Lung (tissue), 17 donors: ENCODE measurements at places on chromosomes 3 and 15. TPM values are rescaled to one million over a fixed set of nuclear protein-coding genes. Genes with fewer than 3 reads are reported as not detected.

ARHGEF26 gene
- 45.5 TPM for total RNA-seq

GRCh38 chr3:193772422-193772763 is 179.4 kb downstream of the OPA1 start:
- H3K4me3 ChIP-seq: no peak overlapping the region
- H3K27ac ChIP-seq: no peak overlapping the region
- H3K27me3 ChIP-seq: no peaks in the 10 kb centered on the region

DNA sequence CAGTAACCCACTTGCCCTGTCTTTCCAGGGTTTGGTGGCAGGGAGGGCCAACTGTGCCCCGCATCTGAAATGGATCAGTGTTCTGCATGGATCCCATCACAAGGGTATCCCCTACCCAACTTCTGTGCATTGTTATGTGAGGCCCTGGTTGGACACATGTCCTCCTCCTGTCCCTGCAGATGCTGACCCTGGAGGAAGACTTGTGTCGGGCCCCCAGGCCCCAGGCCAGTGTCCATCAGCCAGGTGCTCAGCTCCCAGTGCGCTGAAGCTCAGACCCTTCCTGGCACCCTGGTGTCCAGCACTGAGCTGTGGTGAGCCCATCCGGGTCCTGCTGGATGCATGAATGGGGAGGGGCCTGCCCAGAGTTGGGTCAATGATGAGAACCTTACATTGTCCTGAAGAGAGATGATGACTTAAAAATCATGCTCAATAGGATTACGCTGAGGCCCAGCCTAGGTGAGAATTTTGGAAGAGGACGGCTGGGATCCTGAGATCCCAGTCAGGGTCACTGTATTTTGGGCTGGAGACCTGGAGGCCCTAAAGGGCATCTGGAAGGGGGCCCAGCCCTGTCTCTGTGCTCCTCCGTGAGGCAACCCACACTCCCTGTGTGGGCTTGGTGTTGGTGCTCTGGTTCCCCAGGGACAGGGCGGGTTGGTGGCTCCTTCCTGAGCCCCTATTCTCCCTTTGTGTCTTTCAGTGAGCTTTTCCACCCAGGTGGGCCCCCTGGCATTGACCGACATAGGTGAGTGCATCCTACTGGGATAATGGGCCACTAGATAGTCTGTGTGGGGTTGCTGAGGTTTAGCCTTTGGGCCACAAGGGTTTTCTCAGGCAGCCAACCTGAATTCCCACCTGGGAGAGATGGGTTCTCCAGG is 199.1 kb downstream of the UBE3A start:
- H3K4me1 ChIP-seq: no peaks in the 10 kb centered on the region
- DNase-seq: peak; percentile 6
- no peaks in the 10 kb centered on the region for H3K27me3 ChIP-seq

GRCh38 chr3:16550305-16550675 is 36.8 kb upstream of the RFTN1 start:
- no peaks in the 10 kb centered on the region for H3K27me3 ChIP-seq
- no peak overlapping the region for H3K27ac ChIP-seq
- H3K4me3 ChIP-seq: no peak overlapping the region
- DNase-seq: no peak
- H3K36me3 ChIP-seq: no peaks in the 10 kb centered on the region

DNA sequence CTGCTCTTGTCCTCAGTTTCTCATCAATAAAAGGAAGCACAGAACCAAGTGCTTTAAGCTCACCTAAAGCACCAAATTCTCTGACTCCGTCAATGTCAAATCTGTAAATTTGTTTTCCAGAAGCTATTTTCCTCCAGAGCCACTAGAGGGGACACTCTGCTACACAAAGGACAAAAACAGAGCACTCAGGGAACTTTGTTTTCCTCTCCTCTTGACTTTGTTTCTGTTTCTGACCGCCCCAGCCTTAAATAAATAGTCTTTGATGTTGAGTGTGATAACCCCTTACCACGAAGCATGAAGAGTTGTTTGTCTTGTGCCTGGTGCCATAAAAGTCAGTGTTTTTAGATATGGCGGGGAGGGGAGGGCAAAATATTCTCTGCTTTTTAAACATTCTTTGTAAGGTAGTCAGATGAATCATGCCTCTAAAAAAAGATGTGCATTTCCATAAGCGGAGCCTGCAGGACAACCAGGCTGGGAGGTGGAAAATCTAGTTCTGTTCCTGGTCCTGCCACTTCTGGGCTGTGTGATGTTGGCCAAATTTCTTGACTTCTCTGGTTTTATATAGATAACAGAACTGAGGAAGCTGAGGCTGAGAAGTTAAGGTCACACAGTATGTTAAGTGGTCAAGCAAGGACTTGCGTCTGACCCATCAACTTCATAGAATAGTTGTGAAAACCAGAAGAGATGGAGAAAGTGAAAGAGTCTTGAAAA is 7.3 kb upstream of the ZBTB38 start:
- peak; percentile 89 for DNase-seq
- H3K36me3 ChIP-seq: no peaks in the 10 kb centered on the region
- H3K27ac ChIP-seq: peak overlapping the region; percentile 61
- H3K27me3 ChIP-seq: no peaks in the 10 kb centered on the region

GRCh38 chr3:115862099-115862498 is 238.8 kb downstream of the GAP43 start:
- no peaks in the 10 kb centered on the region for H3K36me3 ChIP-seq
- H3K4me1 ChIP-seq: no peaks in the 10 kb centered on the region
- no peak for DNase-seq

GRCh38 chr3:100073714-100074307 is 40.5 kb downstream of the FILIP1L start:
- H3K4me1 ChIP-seq: peaks cover 12% of the 10 kb centered on the region
- no peaks in the 10 kb centered on the region for H3K36me3 ChIP-seq
- H3K27ac ChIP-seq: peak overlapping the region; percentile 9
- DNase-seq: peak; percentile 71
- no peak overlapping the region for H3K4me3 ChIP-seq
- no peaks in the 10 kb centered on the region for H3K27me3 ChIP-seq
